ENCODE measurements at places on chromosomes 1 and 21. TPM values are rescaled to one million over a fixed set of nuclear protein-coding genes. Genes with fewer than 3 reads are reported as not detected.

CAMK1G gene
- 0.09 TPM for total RNA-seq

COL16A1 gene
- 0.09 TPM for total RNA-seq

- no peak for DNase-seq
- no peak overlapping the region for H3K4me3 ChIP-seq
- peaks cover 2% of the 10 kb centered on the region for H3K27me3 ChIP-seq
- H3K4me1 ChIP-seq: peaks cover 12% of the 10 kb centered on the region
- no peaks in the 10 kb centered on the region for H3K36me3 ChIP-seq
Measured at GRCh38 chr1:202186327-202186726, 7.3 kb upstream of the LGR6 start.

KRTAP21-2 gene
- not detected for total RNA-seq

- no peak overlapping the region for H3K27ac ChIP-seq
- H3K4me3 ChIP-seq: no peak overlapping the region
- H3K36me3 ChIP-seq: peaks cover 3% of the 10 kb centered on the region
- H3K27me3 ChIP-seq: no peaks in the 10 kb centered on the region
Measured at GRCh38 chr1:121558514-121558913, 373.7 kb downstream of the SRGAP2C start.

DNA sequence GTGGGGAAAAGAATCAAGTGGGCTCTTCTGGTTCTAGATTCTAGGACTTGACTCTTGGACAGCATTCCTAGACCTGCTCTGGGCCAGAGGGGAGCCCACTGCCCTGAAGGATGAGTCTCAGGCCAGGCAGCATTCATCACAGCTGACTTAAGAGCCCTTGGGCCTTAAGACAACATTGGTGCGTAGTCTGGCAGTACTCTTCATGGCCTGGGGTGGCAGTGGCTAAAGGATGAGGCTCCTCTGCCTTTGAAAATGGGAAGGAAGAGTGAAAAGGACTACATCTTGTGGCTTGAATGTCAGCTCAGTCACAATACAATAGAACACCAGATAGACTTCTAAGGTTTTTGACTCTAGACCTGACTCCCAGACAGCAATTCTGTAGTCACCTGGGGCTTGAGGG is 1415.1 kb upstream of the PRMT6 start:
- no peak overlapping the region for H3K27ac ChIP-seq
- H3K4me1 ChIP-seq: no peaks in the 10 kb centered on the region
- DNase-seq: no peak
- no peak overlapping the region for H3K4me3 ChIP-seq
- no peaks in the 10 kb centered on the region for H3K36me3 ChIP-seq
- no peaks in the 10 kb centered on the region for H3K27me3 ChIP-seq

GRCh38 chr1:109111386-109112055 is 2.4 kb upstream of the ELAPOR1 start:
- peaks cover 38% of the 10 kb centered on the region for H3K4me1 ChIP-seq
- no peak overlapping the region for H3K27ac ChIP-seq
- no peak for DNase-seq
- H3K27me3 ChIP-seq: no peaks in the 10 kb centered on the region
- no peaks in the 10 kb centered on the region for H3K36me3 ChIP-seq
- H3K4me3 ChIP-seq: no peak overlapping the region

DNA sequence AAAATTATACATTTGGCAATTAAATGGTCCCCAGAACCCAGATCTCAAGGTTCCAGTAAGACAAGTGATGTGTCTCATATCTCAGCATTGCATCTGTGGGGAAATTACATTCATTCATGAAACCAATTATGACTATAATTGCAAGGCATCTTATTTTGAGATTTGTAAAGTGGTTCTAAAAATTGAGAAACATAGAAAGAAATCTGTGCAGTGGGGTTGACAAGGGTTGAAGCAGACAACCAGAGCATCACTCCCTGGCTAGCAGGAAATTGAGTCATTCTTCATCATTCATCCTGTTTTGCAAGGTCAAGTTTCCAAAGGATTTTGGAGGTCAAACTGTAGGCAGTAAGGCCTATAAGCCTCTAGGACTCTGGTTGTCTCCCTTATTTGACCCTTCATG is 25.1 kb upstream of the MROH9 start:
- no peak overlapping the region for H3K27ac ChIP-seq
- H3K27me3 ChIP-seq: peaks cover 7% of the 10 kb centered on the region
- no peaks in the 10 kb centered on the region for H3K4me1 ChIP-seq
- no peak overlapping the region for H3K4me3 ChIP-seq
- DNase-seq: no peak

BMP8B gene
- total RNA-seq: 0.21 TPM

DNA sequence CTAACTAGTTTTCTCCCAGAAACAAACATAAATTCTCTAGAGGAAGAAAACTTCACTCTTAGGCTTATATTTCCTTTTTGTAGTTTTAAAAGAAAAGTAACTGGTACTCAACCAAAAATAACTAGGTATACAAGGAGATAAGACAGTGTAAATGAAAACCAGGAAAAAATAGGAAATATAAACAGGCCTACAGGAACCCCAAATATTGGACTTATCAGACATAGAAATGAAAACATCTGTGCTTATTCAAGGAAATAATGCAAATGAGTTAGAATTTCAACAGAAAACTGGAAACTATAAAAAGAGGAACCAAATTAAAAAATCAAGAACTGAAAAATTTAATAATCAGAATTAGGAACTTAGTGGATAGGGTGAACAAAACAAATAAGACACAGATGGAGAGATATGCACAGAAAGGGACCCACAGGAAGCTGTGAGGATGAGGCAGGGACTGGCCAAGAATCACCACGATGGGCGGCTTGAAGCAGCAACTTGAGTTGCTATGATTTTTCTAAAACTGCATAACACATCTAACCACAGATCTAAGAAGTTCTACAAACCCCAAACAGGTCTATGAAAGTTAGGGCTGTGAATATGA is 67.5 kb upstream of the ACTRT2 start:
- no peaks in the 10 kb centered on the region for H3K4me1 ChIP-seq
- H3K27me3 ChIP-seq: no peaks in the 10 kb centered on the region
- no peaks in the 10 kb centered on the region for H3K36me3 ChIP-seq
- DNase-seq: no peak

DNA sequence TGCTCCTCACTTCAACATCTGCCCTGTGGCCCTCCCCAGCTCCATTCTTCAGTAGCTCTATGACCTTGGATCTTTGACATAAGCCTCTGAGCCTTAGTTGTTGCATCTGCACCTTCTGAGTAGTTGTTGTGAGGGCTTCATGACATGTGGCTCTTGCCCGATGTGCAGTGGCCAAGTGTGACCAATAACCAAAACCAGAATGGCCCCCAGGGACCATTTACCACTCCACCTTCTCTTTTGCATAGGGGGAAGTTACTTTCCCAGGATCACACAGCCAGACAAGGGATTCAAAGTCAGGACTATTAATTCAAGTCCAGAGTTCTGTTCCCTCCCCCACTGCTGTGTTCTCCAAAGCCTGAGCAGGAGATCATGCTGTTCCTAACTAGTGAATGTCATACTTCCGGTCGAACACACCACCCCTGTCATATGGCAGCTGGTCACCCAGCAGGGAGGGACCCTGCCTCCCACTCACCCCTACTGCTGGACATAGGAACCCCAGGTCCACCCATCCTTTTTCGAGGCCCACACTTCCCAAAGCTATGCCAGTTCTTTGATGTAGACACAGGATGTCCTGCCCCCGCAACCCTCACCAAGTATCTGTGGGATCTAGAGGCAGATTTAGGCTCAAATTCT is 4.0 kb downstream of the FGR start:
- H3K4me3 ChIP-seq: no peak overlapping the region
- H3K4me1 ChIP-seq: peaks cover 60% of the 10 kb centered on the region
- no peaks in the 10 kb centered on the region for H3K36me3 ChIP-seq
- H3K27me3 ChIP-seq: no peaks in the 10 kb centered on the region

RIMS3 gene
- 2.7 TPM for total RNA-seq

OR10Z1 gene
- total RNA-seq: not detected

S100A4 gene
- total RNA-seq: 166 TPM

GRCh38 chr1:28112388-28113241 is 24.2 kb upstream of the EYA3 start:
- no peaks in the 10 kb centered on the region for H3K36me3 ChIP-seq
- DNase-seq: no peak
- no peak overlapping the region for H3K27ac ChIP-seq
- H3K4me3 ChIP-seq: no peak overlapping the region

DNA sequence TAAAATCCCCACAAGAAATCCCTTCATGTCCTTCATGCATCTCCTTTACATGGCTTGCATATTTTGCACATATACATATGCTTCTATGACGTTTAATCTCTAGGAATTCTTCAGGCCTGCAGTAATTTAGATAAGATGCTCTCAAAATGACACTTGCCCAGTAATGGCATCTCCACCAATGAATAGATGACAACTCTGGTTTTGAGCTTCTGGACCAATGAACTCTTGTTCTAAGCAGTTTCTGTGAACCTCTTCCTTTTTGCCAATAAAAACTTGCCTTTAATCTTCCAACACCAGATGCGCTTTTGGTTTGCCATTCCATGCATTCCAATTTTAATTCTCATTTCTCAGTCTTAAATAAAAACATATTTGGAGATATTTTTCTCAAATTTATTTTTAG is 189.8 kb upstream of the OLFM3 start:
- H3K4me3 ChIP-seq: no peak overlapping the region
- no peaks in the 10 kb centered on the region for H3K27me3 ChIP-seq
- H3K36me3 ChIP-seq: no peaks in the 10 kb centered on the region

PTGFRN gene
- total RNA-seq: 11.8 TPM
